Bone marrow (tissue), 2 donors: ENCODE measurements at places on chromosomes 2 and 18.

- peak; percentile 4 for DNase-seq
Measured at GRCh38 chr2:188181067-188181838, 110.4 kb upstream of the GULP1 start.

- DNase-seq, result peak; percentile 96
Measured at GRCh38 chr2:98465456-98466226, 21.0 kb downstream of the INPP4A start.

- DNase-seq, result peak; percentile 62
Measured at GRCh38 chr18:47150029-47150823, at the start of gene HDHD2. Gene HDHD2, minus strand, starts transcription at chr18:47150500. Its CDS starts 14,061 bp downstream, at chr18:47136439.

DNA sequence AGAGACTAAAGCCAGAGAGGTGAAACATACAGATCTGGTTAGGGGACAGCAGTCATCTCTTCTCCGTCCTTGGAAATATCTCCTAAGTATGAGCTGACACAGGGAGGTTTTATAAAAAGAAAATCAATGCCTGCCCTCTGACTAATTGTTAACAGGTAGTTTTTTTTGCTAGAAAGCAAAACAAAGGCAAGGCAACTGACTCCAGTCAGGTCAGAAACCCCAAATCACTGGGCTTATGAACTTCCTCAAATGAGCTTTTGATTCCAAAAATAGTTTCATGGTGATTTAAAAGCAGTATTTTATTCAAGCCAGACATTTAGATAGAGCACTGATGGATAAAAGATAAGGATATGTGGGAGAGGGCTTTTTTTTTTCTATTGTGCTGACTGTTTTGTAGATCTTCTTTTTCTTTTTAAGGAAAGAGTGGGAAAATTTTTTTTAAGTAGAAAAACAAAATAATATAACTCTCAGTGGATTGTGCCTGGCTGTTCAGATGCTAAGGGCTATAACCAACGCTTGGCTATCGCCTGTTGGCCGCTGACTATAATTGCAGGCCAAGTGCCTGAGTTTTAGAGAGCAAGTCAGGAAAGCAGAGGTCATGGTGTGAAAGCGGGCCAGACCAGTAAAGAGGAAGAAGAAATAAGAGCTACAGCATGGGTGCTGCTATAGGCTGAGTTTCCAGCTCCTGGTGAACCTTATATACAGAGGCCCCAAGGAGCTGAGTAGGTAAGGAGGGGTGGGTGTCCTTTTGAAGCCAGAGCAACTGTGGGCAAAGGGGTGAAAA lies 44.9 kb downstream of the MRPL35 start:
- DNase-seq, result no peak

GRCh38 chr18:37107748-37108522 lies 279.0 kb downstream of the KIAA1328 start:
- DNase-seq, result no peak

- no peak for DNase-seq
Measured at GRCh38 chr2:195706161-195706900, 49.3 kb downstream of the SLC39A10 start.

DNA sequence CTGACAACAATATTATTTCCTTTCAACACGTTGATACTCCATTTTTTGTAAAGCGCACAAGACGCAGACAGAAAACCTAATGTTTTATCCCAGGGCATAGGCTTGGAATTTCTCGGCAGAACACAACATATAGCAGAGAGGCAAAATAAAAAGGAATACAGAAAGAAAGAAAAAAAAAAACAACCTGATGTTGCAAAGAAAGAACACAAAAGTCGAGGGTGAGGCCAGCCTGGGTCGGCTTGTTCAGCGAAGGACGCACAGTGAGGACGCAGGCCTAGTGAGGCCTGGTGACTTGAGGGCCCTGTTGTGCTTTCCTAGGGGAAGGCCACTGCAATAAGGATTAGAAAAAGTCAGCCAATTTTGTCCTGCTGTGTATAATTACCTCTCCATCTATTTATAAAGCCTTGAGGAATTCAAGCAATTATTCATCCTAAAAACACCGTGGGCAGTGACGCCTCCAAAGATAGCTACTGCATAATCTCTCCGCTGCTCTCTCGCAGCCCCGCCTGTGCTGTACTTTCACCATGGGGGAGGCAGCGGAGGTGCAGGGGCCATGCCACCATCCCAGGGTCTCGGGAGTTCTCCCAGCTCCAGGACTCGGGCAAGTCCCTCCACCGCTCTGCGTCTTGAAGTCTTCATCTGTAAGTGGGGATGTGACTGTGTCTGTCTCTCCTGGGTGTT lies 61.9 kb upstream of the SH3RF3 start:
- no peak for DNase-seq

DNA sequence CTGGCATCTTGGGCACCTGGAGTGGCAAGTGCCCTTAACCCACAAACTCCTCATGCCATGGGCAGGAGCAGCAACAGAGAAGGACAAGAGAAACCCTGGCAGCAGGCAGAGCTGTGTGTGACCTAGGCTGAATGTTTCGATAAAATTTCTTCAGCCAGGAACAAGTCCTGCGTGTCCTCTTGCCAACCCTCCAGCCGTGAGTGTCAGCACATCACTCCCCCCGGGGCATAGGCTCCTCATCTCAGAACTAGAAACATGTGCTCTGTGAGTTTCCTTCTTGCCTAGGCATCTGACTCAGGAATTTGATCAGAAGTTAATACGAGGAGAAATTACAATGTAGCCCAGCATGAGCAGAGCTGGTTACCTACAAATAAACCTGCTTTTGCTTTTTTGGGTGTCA lies 2.2 kb downstream of the ABCG8 start:
- no peak for DNase-seq

DNA sequence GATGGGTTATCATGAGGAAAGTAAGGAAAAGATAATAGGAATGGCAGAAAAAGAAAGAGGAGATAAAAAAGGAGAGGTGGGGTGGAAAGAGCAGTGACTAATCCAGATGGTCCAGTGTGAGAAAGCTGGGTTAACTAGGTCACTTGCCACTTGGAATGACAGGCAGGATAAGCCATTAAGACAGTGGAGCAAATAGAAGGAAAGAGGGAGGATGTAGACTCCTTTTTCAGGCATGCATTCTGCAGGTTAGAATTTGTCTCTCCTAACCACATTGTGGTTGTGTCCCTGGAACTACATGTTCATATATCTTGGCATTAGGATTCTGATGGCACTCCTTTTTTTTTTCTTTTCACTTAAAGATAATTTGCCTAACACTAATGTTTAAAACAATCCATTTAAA lies 13.4 kb upstream of the NEMP2 start:
- no peak for DNase-seq

DNA sequence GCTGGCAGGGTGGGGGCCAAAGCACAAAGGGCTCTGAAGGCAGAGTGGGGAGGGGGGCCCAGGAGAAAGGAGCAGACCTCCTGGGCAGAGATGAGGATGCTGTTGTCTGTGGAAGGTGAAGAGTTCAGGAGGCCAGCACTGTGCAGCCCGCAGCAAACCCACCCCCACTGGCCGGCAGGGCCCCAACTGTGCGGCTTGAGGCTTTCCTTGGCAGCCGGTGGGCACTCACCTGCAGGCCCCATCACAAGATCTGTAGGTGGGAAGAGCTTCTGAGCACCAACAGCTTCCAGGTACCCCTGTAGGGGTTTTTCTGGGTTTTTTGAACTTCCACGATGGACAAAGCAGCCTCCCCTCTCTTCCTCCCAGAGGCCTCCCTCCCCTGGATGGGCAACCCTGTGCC lies 72.9 kb downstream of the NDUFA10 start:
- no peak for DNase-seq

DNA sequence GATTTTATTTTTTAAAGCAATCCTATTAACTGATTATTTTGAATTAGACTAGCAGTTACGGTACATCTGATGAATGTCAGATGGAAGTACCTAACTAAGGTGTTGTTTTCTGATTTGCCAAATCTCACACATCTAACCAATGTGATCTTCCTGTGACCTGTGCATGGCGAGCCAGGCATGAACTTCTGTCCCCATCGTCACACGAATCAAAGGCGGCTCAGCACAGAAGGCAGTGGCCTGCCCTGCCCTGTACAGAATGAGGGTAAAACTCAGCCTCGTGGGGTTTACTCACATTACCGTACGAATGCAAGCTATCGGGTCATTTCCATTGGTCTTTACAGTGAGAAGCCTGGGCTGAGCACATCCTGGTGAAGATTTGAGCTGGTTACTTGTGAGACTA lies 87.3 kb downstream of the WDSUB1 start:
- no peak for DNase-seq

- no peak for DNase-seq
Measured at GRCh38 chr2:37633845-37634244, 37.6 kb downstream of the CDC42EP3 start.

- DNase-seq, result no peak
Measured at GRCh38 chr2:214220251-214220650, 190.6 kb upstream of the VWC2L start.

DNA sequence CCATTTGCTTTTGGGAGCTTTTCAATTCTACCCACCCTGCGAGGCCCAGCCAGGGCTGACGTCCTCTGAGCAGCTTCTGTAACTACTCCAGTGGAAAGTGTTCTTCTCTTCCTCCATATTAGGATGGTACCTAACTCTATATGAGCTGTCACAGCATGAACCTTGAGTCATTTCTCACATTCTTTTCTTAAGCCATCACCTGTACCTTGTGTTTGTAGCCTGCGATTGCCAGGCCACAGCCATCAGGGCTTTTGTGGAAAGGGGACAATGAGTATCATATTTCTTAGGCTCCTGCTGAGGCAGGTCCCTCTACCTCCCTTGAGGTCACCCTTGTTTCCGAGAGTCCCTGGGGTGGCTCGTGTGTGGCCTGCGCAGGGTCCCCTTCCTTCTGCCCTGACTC lies 144.5 kb upstream of the DLX2 start:
- DNase-seq, result no peak

GRCh38 chr18:74419761-74420160 lies 37.3 kb downstream of the DIPK1C start:
- no peak for DNase-seq

DNA sequence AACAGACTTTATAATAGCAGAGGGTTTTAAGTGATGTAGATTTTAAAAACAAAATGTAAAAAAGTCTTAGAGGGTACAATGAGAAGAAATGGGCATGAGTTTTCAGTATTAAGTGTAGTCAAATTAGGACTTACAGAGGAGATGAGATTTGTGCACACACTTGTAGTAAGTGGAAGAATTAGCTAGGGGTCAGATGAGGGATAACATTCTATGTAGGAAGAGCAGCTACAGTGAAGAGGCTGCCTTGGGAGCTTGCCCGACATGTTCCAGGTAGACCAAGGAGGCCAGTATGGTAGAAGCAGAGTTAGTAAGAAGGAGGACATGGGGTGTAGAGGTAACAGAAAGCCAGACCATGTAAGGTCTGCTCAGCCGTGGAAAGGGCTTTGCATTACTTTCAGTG lies 189.2 kb upstream of the DSEL start:
- no peak for DNase-seq

- DNase-seq, result no peak
Measured at GRCh38 chr2:62076980-62077638, 118.8 kb upstream of the B3GNT2 start.

DNA sequence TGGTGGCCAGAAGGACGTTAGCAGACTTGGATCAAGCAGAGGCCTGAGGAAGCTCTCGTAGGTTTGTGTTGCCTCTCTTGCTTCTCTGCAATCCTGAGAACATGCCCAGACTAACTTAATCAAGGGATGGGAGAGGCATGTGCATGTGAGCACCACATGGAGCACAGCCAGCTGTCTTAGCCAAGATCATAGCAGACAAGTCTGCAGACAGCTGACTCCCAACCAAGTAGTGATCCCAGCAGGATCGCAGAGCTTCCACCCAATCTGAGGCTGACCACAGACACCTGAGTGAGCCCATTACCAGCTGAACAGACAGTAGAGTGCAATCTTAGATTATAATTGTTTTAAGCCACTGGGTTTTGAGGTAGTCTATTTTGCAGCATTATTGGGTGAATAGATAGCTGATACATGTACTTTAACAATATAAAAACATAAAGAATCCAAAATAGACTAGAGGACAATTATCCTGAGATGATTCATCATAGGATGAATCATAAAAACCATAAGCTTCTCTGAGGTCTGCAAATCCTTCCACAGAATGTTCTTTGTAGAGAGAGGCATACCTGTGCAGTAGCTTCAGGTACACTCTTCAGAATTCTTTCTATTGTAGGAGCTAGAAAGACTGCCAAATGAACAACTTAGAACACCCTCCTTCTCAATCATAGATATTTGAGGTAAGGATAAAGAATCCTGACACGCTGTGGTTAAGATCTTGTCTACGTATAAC lies 25.2 kb upstream of the FAM110C start:
- no peak for DNase-seq

GRCh38 chr2:198283146-198283545 lies 478.8 kb downstream of the PLCL1 start:
- no peak for DNase-seq

GRCh38 chr2:31318361-31319336 lies 84.7 kb downstream of the EHD3 start:
- peak; percentile 70 for DNase-seq

DNA sequence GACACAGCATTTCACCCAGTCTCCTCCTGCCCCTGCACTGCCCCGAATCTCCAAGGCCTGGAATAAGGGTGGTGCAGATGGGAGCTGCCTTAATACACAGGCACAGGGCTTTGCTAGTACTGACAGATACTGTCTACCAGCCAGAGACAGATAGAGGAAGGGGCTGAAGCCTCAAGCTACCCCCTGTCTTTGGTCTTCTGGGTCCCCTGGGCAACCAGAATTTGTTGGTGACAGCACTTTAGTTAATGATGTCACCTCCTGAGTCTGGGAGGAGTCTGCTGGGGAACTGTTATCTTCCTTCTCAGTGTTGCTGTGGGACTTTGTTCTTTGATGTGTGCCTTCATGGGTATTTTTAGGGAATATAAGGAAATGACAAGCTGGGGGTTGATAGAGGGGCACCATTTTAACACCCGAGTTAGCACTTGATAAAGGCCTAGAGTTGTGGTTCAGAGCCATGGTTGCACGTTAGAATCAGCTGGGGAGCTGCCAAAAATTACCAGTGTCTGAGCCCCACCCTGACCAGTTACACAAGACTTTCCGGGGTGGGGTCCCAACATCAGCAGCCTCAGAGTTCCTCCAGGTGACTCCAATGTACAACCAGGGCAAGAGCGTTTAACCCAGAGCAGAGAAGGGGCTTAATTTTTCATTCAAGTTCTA lies 136.8 kb downstream of the SMAD7 start:
- DNase-seq, result no peak

DNA sequence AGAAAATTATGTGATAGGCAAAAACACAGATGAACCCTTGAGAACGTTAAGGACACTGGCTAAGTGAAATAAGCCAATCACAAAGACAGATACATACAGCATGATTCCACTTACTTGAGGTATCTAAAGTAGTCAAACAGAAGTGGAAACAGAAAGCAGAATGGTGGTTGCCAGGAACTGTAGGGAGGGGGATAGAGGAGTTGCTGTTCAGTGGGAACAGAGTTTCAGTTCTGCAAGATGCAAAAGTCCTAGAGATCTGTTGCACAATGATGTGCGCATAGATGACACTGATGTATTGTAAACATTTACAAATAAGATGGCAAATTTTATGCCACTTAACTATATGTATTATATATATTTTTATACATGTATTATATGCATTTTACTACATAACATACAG lies 59.7 kb downstream of the POLE4 start:
- DNase-seq, result no peak

DNA sequence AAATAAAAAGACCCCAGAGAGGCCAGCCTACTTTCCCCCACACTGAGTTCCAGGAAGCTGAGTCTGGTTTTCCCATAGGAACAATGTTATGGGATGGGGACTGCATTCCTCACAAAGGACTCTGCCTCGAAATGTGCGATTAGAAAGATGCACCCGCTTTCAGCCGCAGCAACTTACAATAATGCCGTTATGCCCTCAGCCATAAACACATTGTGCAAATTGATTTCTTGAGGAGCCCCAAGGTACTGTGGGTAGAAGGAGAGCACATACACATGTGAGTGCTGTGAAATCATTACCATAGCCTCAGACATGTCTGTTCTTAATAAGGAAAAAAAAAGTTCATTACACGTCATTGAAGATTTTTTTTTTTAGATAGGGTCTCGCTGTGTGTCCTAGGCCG lies 64.7 kb downstream of the AGAP1 start:
- DNase-seq, result no peak
